ENCODE measurements at places on chromosomes 16 and 17.
A peak's percentile ranks its signal among the peaks of the same experiment; 100 is the strongest.

DNA sequence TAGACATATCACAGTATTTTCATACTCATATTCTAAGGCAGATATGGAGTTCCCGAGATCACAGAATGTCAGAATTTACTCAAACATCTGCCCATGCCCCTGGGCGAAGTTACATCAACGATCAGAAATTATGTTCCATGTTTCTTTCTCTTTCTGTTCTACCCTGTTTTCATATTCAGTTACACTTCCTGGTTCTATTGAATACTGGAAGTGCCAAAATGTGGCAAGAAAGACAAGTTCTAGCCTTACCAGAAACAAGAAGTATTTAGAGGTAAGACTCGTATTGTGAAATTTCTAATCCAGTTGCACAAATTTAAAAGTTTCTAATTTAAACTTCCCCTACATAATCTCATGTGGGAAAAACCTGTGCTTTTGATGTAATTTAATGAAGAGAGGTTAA lies 36.1 kb downstream of the KCNJ2 start:
- DNase-seq, result peak; percentile 53

- no peak for DNase-seq
Measured at GRCh38 chr17:41976142-41976768, 9.7 kb downstream of the CNP start.

- no peak for DNase-seq
Measured at GRCh38 chr16:66240631-66241395, 125.7 kb upstream of the CDH5 start.

DNA sequence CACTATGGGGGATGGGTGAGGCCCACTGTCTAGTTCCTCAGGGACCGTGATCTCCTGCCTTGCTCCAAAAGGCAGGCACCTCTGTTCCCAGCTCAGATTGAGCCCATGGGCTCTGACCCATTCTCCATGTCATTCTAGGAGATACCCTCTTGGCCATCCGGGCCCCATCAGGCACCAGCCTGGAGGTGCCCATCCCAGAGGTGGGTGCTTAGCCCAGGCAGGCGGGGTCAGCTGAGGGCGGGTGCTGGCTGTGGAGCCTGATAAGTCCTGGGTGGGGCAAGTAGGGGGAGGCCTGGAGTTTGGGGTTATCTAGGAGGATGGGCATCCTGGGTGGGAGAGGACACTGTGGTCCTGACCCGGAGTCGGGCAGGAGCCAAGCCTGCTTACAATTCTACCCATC lies 2.3 kb downstream of the E2F4 start:
- no peak for DNase-seq

GRCh38 chr16:54921206-54921824 lies 9.3 kb upstream of the IRX5 start:
- no peak for DNase-seq

DNA sequence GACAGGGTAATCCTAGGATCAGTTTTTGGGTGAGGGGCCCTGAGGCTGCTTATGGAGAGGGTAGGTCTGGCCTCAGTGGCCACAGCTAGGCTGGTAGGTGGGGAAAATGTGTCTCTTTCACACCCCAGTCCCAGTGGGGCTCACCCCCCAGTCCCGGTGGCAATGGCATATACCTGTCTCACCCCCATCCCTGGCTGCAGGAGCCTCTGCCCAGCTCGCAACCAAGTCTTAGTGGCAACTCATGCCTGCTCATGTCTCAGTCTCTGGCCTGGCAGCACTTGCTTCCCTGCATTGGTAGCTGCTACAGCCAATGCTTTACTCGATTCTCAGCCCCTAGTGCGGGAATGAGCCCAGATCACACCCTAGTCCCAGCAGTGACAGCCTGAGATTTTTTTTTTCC lies 221.5 kb downstream of the BCAS3 start:
- DNase-seq, result no peak

DNA sequence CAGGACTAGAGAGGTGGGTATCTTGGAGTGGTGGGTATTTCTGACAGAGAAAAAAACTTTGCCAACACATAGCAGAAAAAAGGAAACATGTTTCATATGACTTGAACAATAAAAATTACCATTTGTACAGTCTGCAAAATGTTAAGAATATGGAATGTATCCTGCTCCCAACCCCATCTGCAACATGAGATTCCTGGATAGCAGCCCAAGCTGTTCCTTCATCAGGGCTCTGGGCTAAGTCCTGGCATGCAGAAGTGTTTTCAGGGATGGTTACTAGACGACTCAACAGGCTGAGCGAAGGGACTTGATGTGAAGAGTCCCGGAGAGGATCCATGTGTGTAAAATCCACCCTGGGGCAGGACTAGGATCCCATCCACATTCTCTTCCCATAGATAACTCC lies 121.0 kb upstream of the IRX3 start:
- DNase-seq, result no peak

DNA sequence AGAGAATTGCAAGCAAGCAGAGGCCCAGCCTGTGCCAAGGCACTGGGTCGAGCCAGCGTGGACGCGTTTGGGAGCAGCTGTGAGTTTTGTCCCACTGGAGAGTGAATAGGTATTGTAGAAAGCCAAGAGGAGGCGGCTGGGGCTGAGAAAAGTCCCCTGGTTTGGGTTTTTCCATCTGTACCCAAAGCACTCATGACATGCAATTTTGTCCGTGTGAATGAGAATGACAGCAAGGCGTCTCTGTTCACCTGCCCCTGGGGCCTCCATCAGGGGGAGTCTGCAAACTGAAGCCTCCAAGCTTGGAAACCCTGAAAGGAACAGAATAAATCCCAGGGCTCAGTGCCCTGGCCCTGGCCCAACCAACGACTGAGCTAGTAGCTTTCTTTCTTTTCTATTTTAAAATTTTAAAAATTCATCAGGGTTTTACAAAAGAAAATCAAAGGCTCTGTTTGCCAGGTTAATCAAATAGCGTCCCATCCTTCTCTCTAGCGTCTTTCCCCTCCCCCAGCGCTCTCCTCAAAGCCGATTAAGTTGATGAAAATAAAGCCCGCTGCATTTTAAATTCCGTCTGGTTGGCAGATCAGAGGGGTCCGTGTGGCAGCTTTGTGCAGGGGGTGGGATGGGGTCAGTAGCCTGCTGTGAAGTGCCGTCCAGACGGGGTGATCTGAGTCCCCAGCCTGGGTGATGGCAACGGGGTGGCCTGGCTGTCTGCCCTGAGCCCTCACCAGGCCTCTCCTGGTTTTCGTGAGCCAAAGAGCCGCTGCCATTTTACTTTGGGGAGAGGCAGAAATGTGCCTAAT lies 171.0 kb downstream of the KATNIP start:
- no peak for DNase-seq

DNA sequence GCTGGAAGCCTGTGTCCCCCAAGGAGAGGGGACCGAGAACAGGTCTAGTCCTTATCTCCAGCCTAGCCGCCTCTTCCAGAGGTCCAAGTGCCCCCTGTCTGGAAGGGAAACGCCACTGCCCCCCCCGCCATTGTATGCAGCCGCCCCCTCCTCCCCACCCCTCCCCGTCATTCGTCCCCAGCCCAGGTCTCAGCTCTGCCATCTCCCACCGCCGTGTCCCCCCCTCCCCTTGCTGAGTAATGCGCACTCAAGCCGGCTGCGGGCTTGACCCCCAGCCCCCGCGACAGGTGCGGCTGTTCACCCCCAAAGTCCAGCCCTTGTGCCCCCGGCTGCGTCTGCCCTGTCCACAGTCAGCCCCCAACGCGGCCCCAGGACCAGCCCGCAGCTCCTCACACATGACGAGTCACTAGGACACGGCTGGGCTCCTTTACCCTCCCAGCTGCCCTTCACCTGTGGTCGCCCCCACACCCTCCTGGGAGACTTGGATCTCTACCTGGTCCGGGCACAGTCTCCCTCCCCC lies 622 bp downstream of the GPRC5B start:
- DNase-seq, result no peak

DNA sequence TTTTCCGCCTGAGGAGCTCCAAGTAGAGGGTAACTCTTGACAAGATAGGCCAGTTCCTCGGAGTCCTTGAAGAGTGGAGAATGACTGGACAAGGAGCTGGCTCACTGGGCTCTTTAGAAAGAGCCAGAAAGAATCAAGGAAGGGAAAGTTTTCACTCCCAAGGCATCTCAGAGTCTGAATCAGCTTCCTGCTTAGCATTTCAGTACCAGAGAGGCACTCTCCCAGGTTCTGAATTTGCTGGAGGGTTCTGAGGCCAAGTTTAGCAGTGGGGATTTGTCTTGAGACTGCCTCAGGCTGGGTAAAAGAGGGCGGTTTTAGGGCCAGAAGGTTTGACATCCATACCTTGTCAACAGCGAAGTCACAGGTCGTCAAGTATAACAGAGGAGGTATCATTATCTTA lies 25.5 kb downstream of the GP2 start:
- DNase-seq, result no peak

GRCh38 chr16:48446534-48446920 lies 61.3 kb upstream of the SIAH1 start:
- no peak for DNase-seq

DNA sequence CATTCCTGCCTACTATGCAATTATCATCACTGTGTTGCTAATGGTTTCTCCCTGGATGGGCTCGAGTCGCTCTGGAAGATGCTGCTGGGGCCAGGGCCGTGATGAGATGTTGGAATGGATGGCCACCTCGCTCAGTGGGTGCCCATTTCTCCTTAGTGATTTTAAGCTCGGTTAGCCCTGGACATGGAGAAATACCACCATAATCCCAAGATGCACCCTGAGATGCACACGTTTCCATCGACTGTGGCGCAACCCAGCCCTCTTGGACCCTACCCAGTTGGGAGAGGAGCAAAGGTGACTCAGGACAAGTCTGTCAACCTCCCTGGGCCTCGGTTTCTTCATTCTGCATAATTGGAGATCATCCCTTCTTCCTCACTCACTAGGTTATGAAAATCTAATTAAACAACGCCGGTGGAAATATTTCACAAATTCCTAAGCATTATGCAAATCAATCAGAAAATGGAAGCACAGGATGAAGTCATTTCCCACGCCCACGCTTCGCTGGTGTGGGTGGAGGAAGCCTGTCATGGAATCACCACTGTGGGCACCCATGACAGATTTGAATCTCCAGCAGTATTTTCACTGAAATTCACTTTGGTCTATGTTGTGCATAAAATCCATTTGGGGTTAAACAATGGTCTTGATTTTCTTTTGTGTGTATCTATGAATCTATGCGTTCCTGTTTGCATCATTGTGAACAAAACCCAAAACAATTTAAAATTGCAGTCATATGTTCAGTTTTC lies 195.2 kb downstream of the AXIN2 start:
- DNase-seq, result no peak

GRCh38 chr16:24990803-24991202 lies 24.4 kb downstream of the ARHGAP17 start:
- DNase-seq, result no peak

DNA sequence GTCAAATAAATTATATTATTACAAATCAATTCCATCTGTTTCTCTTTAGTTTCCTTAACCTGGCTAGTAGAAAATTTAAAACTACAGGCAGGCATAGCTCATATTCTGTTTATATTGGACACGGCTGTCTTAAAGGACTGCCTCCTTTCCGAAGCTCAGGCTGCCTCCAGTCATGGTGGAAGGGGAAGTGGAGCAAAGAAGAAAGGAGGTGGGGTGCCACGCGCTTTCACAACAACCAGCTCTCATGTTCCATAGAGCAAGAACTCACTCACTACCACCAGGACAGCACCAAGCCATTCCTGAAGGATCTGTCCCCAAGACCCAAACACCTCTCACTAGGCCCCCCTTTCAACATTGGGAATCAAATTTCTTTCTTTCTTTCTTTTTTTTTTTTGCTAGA lies 149.3 kb upstream of the KCNJ18 start:
- peak; percentile 38 for DNase-seq

GRCh38 chr16:13098536-13098935 lies 197.1 kb downstream of the SHISA9 start:
- no peak for DNase-seq

GRCh38 chr17:65537845-65538674 lies 23.4 kb downstream of the AXIN2 start:
- DNase-seq, result no peak

DNA sequence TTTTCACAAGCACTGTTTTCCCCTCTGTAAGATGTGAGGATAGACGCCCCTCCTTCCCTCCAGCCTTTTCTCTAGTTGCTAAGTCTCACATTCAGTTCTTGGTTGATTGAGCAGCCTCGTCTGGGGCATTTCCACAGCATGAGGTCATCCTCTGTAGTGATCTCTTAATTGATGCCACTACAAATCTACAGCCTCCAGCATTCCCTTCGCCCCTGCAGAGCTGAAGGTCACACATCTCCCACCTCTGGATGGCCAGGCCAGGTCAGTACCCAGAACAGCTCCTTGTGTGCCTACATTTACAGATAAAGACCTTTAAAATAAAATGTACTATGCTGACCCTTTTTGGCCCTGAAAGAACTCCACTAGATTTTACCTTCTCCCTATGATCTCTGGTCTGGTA lies 32.5 kb upstream of the CDH11 start:
- no peak for DNase-seq

- DNase-seq, result no peak
Measured at GRCh38 chr17:68182011-68182306, 65.9 kb upstream of the AMZ2 start.

GRCh38 chr17:14641117-14641516 lies 340.2 kb downstream of the HS3ST3B1 start:
- no peak for DNase-seq

- no peak for DNase-seq
Measured at GRCh38 chr16:70496513-70496912, 26.8 kb downstream of the COG4 start.

GRCh38 chr16:21626659-21627277 lies 25.6 kb downstream of the IGSF6 start:
- peak; percentile 90 for DNase-seq

- peak; percentile 4 for DNase-seq
Measured at GRCh38 chr17:2656283-2656682, 55.3 kb downstream of the CLUH start.

GRCh38 chr17:56679115-56679776 lies 85.7 kb downstream of the NOG start:
- peak; percentile 56 for DNase-seq

GRCh38 chr17:40538019-40538935 lies 27.0 kb downstream of the CCR7 start:
- no peak for DNase-seq

DNA sequence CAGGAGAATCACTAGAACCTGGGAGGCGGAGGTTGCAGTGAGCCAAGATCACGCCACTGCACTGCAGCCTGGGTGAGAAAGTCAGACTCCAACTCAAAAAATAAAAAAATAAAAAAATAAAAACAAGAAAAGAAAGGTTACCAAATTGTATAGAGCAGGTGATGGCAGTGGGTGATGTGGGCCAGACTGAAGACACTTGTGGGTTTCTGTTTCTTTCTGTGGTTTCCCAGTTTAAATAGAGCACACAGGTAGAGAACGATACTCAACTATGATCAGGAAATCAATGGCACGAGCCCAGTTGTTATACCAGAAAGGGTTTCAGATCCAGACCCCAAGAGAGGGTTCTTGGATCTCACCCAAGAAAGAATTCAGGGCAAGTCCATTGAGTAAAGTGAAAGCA lies 32.6 kb downstream of the NUBP1 start:
- DNase-seq, result no peak

DNA sequence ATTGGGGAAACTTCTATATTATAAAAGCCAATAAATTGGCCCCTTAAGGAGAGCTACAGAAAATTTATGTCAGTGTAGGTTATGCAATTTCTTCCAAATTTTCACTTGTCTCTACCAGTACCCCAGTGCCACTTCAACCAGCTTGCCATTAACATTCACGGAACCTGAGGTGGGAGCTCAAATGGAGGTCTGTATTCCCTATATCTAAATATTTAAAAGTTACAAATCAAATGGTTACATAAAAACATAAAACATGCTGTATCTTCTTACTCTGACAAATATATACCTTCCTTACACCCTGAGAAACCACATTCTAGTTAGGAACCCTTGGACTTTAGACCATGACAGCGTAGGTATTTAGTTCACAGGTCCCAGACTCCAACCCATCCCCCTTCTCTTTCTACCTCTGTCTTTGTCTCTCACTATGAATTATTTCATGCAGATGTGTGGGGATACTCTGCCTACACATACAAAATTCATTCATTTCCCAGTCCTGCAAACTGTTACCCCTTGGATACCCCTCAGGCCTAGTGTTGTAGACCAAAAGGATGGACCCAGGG lies 127.8 kb upstream of the PMFBP1 start:
- no peak for DNase-seq
